Activated CD4-positive, alpha-beta T cell treated with anti-CD3 and anti-CD28 coated beads, Interleukin-2, amount 10 ng/mL, durations not matched to agents 7 days and 5 days (primary cell): ENCODE measurements at places on chromosomes 11 and 22. TPM values are rescaled to one million over a fixed set of nuclear protein-coding genes. Genes with fewer than 3 reads are reported as not detected.

- no peaks in the 10 kb centered on the region for H3K36me3 ChIP-seq
- no peaks in the 10 kb centered on the region for H3K27me3 ChIP-seq
- H3K4me1 ChIP-seq: no peaks in the 10 kb centered on the region
Observed at GRCh38 chr11:20964985-20965384, 295.6 kb downstream of the NELL1 start.

- H3K27me3 ChIP-seq: no peaks in the 10 kb centered on the region
- peaks cover 17% of the 10 kb centered on the region for H3K36me3 ChIP-seq
- peaks cover 16% of the 10 kb centered on the region for H3K4me1 ChIP-seq
Observed at GRCh38 chr11:66242095-66242765, 26.2 kb upstream of the RAB1B start.

- no peak overlapping the region for H3K27ac ChIP-seq
- H3K4me3 ChIP-seq: no peak overlapping the region
- H3K36me3 ChIP-seq: no peaks in the 10 kb centered on the region
- no peaks in the 10 kb centered on the region for H3K27me3 ChIP-seq
- DNase-seq: no peak
Observed at GRCh38 chr11:108817976-108818375, 153.1 kb downstream of the DDX10 start.

SOX10 gene
- total RNA-seq: not detected

RFPL2 gene
- not detected for total RNA-seq
